ENCODE measurements at places on chromosomes 7 and 10.
A peak's percentile ranks its signal among the peaks of the same experiment; 100 is the strongest.

DNA sequence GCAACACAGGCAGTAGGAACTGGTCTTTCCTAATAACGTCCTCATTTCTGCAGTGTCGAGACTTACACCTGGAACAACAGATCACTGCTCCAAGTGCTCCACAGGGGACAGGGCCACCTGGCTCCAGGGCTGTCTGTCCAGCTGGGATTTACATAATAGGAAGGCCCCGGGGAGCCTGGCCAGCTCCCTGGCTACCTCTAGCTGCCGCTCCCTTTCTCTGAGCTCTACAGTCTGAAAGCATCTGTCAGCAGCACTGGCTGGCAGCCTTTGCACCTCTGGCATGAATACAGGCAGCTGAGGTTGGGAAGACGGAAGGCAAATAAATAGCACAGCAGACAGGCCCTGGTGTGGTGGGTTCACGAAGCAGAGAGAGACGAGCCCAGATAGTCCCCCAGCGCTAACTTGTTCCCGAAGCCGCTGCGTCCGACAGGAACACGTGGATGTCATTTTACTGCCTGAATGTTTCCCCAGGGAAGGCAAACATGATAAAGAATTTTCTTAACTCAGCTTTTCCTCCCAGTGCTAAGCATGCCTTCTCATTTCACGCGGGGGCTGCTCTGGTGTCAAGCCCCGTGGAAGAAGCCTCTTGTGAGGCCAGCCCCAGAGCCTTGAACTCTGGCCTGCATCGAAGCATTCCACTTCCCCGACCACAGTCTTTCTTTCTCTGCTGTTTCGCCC lies 105.4 kb downstream of the ITIH5 start:
- DNase-seq, result peak; percentile 80

DNA sequence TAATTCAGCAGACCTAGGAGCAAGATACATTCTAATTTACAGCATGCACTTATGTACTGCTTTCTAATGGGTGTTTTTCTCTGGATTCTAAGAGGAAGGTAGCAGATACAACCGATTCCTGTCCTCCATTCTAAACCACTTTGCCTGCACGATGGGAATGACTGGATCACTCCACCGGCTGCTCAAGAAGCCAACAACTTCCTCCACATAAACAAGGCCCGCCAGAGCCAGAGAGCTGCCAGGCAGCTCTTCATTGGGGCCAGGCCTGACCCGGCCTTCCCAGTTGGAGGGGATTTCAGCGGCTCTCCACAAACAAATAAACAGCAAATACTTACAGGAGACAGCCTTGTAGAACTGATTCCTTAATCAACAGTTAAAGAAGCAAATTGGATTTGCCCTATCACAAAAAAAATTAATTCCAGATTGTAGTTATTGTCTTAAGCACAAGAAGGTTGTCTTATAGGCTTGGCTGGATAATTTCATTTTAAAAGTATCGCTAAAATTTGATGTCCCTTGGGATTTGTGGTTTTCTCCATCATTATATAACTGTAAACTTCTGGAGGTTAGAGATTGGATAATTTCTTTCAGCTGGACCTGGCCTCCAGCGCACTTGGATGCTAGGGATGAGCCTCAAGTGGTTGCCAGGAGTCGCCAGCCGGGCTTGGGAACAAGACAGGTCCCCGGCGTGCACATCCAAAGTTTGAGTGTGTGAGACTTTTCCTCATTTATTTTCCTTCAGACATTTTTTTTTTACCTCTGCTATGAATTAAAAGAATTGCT lies 20.9 kb downstream of the EBF3 start:
- DNase-seq, result no peak

- no peak for DNase-seq
Measured at GRCh38 chr10:79378383-79378646, 31.0 kb downstream of the PPIF start.

GRCh38 chr7:102914585-102914984 lies 1.8 kb downstream of the LRRC17 start:
- DNase-seq, result no peak

GRCh38 chr10:100009283-100009792 lies 409 bp downstream of the DNMBP start:
- no peak for DNase-seq

DNA sequence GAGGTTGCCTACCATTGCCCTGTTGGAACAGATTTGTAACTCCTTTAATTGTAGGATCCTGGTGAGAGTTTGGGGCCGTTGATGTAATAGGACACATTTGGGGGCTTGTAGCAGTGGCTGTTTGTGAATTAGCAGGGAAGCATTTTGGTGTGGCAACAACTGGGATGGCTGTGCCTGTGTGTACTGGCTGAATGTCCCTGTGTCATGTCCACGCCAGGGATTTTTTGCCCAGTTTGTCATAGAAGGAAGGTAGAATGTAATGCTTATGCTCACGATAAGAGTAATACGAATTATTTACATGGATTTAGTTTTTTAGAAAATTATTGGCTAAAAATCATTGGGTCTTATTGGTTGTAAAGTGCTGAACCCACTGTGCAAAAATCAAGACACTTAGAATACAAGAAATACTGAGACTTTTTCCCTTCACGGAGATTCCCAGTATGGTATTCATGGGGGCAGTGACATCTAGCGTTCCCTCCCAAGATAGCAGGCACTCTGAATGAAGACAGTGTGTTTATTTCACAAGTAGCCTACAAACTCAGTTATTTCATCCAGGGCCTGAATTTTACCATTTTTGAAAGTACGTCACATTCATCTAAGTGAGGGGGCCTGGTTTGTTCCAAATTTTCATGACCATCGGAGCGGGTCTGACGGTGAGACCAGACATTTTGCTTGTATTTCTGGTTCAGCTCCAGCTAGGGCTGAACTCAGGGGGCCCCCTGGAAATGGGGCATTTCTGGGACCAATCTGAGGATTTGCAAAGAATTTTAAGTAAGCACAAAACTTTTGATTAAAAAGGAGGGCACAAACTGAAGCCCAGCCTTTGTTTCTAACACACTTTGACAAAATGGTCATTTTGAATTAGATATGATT lies 74.7 kb downstream of the CACNB2 start:
- peak; percentile 80 for DNase-seq

DNA sequence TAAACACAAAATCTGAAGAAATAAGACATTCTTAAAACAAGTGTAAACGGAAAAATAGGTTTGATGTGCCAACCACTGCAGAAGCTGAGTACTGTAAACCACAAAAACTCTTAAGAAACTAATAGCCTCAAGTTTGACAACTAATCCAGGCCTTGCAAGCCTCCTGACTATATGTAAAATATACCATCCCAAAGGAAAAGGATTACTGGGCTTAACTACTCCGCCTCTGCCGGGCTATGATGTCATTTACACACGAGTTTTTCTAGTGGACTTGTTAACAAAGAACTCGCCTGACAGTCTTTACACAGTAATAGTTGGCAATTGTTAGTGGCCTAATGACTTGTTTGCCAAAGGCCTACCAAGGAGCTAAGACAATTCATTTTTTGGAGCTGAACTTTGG lies 2.1 kb downstream of the KIF5B start:
- peak; percentile 66 for DNase-seq
